ENCODE measurements at places on chromosomes 11 and 22. TPM values are rescaled to one million over a fixed set of nuclear protein-coding genes. Genes with fewer than 3 reads are reported as not detected.

DNA sequence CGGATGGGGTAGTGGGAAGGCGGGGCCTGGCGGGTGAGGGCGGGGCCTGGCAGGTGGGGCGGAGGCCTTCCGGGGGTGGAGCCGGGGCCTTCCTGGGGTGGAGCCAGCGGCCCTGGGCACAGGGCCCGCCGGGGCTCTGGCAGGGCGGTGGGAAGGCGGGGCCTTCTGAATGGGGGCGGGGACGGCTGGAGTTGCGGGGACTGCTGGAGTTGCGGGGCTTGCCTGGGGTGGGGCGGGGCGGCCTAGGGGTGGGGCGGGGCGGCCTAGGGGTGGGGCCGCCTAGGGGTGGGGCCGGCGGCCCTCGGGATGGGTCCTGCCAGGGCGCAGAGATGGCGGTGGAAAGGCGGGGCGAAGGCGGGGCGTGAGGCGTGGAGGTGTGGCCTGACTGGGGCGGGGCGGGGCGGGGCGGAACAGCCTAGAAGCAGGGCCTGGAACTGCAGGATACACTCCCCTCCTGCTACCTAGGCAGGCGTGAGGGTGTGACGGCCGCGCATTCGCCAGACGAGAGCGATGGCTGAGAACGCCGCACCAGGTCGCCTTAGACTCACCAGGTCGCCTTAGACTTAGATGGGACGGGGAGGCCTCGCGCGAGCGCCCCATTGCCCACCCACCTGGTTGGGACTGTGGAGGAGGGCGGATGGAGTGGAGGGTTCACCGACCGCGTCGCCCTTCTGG lies 19.3 kb downstream of the RRP7A start:
- DNase-seq, result peak; percentile 87

DNA sequence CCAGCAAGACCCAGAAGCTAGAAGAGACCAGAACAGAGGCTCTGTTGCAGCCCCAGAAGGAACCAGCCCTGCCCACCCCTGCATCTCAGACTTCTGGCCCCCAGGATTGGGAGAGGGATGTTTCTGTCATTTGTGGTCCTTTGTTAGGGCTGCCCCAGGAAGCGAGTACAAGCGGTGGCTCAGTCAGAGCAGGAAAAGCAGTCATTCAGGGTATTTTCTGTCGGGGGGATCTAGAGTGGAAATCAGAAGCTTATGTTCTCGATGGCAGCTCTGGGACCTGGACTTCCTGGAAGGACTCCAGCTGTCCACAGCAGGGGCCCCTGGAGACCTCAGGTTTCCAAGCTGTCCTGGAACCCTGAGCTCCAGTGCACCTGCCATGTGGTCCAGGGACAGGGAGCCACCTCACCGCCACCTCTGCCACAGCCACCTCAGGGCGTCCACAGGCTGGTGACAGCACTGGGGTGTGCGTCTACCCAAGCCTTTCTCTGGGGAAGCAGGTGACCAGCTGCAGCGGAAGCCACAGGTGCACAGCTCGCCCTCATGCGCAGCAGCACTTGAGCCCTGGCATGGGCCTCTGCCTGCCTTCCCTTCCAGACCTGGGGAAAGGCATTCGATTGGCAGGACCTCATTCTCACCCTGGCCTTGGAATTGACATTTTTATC lies 2.6 kb downstream of the KRTAP5-5 start:
- no peak for DNase-seq

- DNase-seq, result no peak
Measured at GRCh38 chr22:34973016-34973415, 92.9 kb upstream of the ISX start.

DNA sequence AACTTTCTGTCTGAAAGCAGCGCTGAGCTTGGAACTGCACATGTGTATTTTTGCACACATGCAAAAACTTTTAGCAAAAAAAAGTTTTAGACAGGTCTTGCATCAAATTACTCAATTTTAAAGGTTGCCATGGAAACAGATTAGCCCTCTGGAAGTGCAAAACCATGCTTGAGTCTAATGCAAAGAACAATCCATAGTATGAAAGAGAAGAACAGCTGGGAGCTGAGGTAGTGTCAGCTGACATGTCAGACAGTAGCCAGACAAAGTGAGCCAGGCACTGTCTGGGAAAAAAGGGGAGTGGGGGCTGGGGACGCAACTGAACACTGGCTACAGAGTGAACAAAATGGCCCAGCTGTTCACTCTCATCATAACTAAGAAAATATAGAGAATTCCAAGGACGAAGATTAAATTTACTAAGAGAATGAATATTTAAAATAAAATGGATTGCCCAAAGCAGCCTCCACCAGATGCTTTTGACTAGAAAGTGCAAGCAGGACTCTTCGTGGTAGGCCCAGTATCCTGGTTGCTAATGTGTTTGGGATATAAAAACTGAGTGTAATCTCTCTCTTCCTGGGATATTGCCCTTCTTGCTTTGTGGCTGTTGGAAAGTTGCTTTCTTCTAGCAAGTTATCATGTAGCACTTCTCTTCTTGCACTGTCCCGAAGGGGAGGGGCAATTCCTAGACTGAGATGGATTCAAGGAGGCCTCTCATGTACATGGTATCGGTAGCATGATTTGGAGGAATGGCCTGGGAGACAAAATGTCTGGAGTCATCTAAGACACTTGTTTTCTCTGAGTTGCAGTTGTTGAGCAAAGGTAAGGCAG lies 434.1 kb upstream of the FAT3 start:
- no peak for DNase-seq

DNA sequence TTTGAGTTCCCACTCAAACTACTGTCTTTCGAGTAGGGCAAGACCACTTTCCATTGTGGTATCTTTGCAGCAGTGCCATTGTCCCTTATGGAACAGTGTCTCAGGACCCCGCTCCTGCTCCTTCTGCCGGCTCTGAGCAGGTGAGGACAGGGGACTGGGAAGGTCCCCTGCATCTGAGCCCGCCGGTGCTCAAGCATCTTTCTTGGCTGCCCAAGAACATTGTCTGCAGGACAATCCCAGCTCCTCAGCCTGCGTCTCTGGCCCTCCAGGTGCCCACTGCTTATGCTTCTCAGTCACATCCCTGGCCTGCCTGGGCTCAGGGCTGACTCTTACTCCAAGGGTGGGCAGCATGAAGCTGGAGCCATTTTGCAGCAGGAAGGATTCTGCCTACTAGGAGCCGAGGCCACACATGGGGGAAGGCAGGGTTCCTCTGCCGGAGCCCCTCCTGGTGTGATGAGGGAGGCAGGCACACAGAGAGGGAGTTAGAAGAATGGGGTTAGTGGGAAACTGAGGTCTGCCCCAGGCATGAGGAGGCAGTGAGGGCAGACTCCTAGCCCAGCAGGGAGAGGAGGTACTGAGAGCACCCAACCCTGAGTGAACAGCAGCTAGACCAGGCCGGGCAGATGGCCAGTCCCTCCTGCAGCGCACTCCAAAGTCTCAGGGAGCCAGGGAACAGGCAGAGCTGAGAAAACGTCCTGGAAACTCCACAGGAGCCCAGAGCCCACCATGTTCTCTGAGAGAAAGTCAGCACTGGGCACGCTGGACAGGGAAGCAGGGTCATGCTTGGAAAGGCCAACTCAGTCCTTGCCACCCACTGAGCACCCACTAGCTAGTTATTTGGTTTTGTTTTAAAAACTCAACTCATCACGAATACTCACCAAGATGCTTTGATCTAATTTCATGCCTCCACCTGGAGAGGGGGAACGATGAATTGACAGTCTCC lies 7.5 kb upstream of the PPARA start:
- DNase-seq, result peak; percentile 52

DNA sequence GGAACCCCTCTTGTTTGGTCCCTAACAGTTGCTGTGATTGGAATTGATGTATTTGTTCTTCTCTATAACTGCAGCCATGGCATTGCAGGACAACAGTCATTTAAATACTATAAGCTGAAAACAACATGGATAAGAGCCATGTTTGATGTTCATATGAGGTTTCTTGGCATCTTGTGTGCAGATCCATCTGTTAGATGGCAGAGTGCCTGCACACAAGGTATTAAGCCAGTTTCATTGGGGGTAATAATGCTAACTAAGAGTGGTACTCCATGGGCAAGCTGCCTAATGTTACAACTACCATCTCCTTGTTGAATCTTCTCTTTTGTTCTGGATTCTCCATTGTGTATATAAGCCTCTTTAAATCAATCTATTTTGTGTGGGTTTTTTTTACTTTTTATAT lies 206.0 kb upstream of the CHORDC1 start:
- no peak for DNase-seq

DNA sequence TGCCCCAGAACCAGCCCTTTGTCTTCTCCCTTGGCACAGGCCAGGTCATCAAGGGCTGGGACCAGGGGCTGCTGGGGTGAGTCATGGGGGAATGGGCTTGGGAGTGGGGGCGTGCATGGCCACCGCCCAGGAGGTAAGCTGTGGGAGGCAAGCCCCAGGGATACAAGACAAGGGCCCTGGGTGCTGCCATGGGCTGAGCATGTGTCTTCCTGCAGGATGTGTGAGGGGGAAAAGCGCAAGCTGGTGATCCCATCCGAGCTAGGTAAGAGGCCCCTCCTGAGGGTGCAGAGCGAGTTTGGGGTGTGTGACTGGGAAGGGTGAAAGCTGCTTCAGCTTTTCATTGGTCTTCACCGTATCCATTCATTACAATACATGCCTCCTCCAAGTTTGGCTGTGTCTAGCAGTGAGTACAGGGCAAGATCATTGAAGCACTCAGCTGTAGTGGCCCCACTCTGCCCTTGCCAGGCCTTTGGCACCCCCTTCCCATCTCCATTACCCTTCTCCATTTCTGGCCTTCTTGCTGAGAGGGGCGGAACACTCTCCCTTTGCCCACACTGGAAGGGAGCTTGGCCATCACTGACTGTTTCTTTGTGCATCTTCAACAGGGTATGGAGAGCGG lies 2.5 kb downstream of the FKBP2 start:
- no peak for DNase-seq

DNA sequence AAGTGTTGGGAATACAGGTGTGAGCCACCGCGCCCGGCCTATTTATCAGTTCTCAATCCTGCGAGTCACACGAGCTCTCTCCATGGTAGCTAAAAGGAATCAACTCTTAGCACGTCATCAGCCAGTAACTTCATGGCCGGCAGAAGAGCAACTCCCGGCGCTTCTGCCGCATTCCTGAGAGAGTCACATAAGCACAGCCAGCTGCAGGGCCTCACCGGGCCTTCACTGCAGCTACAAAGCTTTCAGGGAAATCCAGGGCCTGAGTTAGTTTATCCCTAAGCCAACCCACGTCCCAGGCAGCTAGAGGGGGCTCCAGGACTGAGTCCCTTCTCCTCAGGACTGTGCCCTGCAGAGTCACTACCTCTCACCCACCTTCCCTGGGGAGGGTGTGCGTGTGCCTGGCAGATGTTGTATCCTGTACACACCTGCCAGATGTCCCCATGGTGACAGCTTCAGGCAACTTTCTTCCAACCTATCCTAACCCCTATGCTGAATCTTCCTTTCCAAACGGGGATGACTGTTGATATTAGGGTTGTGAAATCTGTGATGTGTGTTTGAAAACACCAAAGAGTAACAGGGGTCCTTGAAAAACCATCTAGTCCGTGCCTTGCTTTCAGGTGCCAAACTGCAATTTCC lies 45.9 kb upstream of the ARFGAP3 start:
- DNase-seq, result no peak

- peak; percentile 43 for DNase-seq
Measured at GRCh38 chr11:110921742-110922521, 209.7 kb upstream of the ARHGAP20 start.

- no peak for DNase-seq
Measured at GRCh38 chr11:19345519-19345847, 104.7 kb upstream of the E2F8 start.

- no peak for DNase-seq
Measured at GRCh38 chr22:32843300-32843699, 41.8 kb downstream of the TIMP3 start.

- no peak for DNase-seq
Measured at GRCh38 chr11:29481738-29482137, 535.1 kb downstream of the KCNA4 start.

DNA sequence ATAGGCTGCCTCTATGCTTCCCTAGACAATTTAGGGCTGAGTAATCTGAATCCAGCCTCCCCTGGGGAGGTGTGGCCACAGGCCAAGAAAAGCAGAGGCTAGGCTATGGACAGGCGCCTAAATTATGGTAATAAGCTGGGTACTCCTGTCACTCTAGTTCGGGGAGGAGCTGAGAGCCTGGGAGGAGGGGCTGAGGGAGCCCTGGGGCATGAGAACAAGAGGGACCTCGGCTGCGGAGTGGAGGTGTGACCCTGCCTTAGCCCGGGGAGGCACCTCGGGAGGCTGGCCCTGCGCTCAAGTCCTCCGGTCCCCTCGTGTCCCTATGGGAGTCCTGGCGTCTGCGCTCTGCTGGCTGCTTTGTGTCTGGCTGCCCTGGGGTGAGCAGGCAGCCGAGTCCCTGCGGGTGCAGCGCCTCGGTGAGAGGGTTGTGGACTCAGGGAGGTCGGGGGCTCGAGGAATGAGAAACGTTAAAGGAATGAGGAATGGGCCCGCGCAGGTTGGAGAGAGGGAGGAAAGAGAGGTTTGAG lies at the start of gene OTOG:
TSS of gene OTOG (plus strand) at position 209 of the 527 bp plus-strand sequence. CDS start at position 323, 114 bp downstream.
- no peak for DNase-seq

DNA sequence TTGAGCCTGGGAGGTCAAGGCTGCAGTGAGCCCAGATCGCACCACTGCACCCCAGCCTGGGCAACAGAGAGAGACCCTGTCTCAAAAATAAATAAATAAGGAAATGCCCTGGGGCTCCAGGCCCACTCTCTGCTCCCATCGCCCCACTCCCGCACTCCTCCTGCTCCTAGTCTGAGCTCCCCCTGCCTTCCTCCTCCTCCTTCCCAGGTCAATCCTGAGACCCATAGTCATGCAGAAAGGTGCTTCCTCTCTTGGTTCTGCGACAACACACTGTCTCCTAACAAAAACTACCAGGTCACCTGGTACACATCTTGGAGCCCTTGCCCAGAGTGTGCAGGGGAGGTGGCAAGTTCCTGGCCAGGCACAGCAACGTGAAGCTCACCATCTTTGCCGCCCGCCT lies 6.9 kb upstream of the APOBEC3G start:
- no peak for DNase-seq

The PKP3 gene
- total RNA-seq, result 3.1 TPM

The TMEM191C gene
- 54.4 TPM for total RNA-seq

The OR5B21 gene
- 0.71 TPM for total RNA-seq

The C11orf52 gene
- total RNA-seq, result 1.4 TPM

The MRGPRF gene
- 10.0 TPM for total RNA-seq

The NLRP14 gene
- total RNA-seq, result 2.4 TPM

The SLC37A2 gene
- 7.6 TPM for total RNA-seq

The E2F8 gene
- total RNA-seq, result 1.3 TPM

The KCNK7 gene
- 0.99 TPM for total RNA-seq
